ENCODE measurements at places on chromosomes 4 and X. TPM values are rescaled to one million over a fixed set of nuclear protein-coding genes. Genes with fewer than 3 reads are reported as not detected.

The C4orf17 gene
- polyA plus RNA-seq = not detected

The RIPPLY1 gene
- polyA plus RNA-seq = not detected

The FREM3 gene
- 0.35 TPM for polyA plus RNA-seq

The TLR10 gene
- 0.10 TPM for polyA plus RNA-seq

The BANK1 gene
- not detected for polyA plus RNA-seq

The NRK gene
- polyA plus RNA-seq = 0.12 TPM

The ARR3 gene
- not detected for polyA plus RNA-seq

The SMIM20 gene
- polyA plus RNA-seq = 27.0 TPM

The TIMP1 gene
- polyA plus RNA-seq = 3.9 TPM

The PPP1R2C gene
- not detected for polyA plus RNA-seq

The KLKB1 gene
- polyA plus RNA-seq = not detected

The TCEAL5 gene
- polyA plus RNA-seq = 2.2 TPM

The RPL39 gene
- polyA plus RNA-seq = 3,126 TPM

The DCAF4L1 gene
- 0.42 TPM for polyA plus RNA-seq

The TMEM255A gene
- polyA plus RNA-seq = 7.6 TPM

The ADGRA3 gene
- 38.4 TPM for polyA plus RNA-seq

The GRID2 gene
- 14.9 TPM for polyA plus RNA-seq

The TCEAL2 gene
- not detected for polyA plus RNA-seq

The PAGE2B gene
- not detected for polyA plus RNA-seq

The ARHGEF38 gene
- not detected for polyA plus RNA-seq

The SPACA5 gene
- polyA plus RNA-seq = not detected

The FAM184B gene
- not detected for polyA plus RNA-seq

The ZCCHC13 gene
- not detected for polyA plus RNA-seq

The USP17L15 gene
- not detected for polyA plus RNA-seq

The TMEM150C gene
- 4.9 TPM for polyA plus RNA-seq

The TAB3 gene
- 28.7 TPM for polyA plus RNA-seq

The YIPF7 gene
- not detected for polyA plus RNA-seq

The CYLC1 gene
- polyA plus RNA-seq = not detected

The COL25A1 gene
- 32.3 TPM for polyA plus RNA-seq

The PDCL2 gene
- not detected for polyA plus RNA-seq

The NHSL2 gene
- 1.5 TPM for polyA plus RNA-seq

The MND1 gene
- 10.6 TPM for polyA plus RNA-seq

The GJB1 gene
- polyA plus RNA-seq = 0.18 TPM

The LGI2 gene
- polyA plus RNA-seq = 10.3 TPM

The WDFY3 gene
- polyA plus RNA-seq = 39.8 TPM

The PRKG2 gene
- 0.16 TPM for polyA plus RNA-seq

The TACR3 gene
- 0.04 TPM for polyA plus RNA-seq

The GIMD1 gene
- not detected for polyA plus RNA-seq

The NAA10 gene
- polyA plus RNA-seq = 117 TPM

The SEPTIN11 gene
- 61.3 TPM for polyA plus RNA-seq

The RRH gene
- 1.2 TPM for polyA plus RNA-seq

The DIAPH2 gene
- 0.14 TPM for polyA plus RNA-seq

The FAM9C gene
- not detected for polyA plus RNA-seq

The STAG2 gene
- 26.5 TPM for polyA plus RNA-seq

The TIGD4 gene
- polyA plus RNA-seq = 3.3 TPM

The GYPB gene
- polyA plus RNA-seq = not detected

The NDNF gene
- polyA plus RNA-seq = 4.3 TPM

The NPNT gene
- 2.6 TPM for polyA plus RNA-seq

The PAGE2 gene
- polyA plus RNA-seq = not detected

The ZNF157 gene
- 3.5 TPM for polyA plus RNA-seq

The RPS6KA3 gene
- polyA plus RNA-seq = 18.1 TPM

The MAOB gene
- polyA plus RNA-seq = not detected

The MAPK10 gene
- 147 TPM for polyA plus RNA-seq

The TLL1 gene
- polyA plus RNA-seq = not detected

The SOX3 gene
- polyA plus RNA-seq = 1.2 TPM

The HSFX2 gene
- polyA plus RNA-seq = 1.3 TPM

The CXorf58 gene
- not detected for polyA plus RNA-seq

The SLC2A9 gene
- not detected for polyA plus RNA-seq

Data from neural cell (in vitro differentiated cells).